ENCODE measurements at places on chromosomes 5 and 9.

DNA sequence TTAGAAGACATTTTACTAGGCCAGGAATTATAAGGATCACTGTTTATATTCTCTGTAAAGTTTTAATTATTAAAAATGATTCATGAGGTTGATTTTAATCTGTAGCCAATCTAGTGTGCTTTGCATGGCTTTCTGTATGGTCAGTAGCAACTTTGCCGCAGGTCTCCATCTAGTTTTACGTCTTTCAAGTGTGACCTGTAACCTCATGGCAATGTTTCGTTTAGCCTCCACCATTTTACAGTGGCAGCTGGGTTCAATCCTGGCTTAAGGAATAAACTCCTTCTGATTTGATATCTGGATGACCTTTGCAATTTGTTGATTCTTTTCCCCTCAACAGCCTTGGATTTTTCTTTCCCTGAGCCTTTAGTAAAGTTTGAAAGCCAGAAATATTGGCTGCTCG lies 434.5 kb upstream of the CDH9 start:
- DNase-seq, result no peak

DNA sequence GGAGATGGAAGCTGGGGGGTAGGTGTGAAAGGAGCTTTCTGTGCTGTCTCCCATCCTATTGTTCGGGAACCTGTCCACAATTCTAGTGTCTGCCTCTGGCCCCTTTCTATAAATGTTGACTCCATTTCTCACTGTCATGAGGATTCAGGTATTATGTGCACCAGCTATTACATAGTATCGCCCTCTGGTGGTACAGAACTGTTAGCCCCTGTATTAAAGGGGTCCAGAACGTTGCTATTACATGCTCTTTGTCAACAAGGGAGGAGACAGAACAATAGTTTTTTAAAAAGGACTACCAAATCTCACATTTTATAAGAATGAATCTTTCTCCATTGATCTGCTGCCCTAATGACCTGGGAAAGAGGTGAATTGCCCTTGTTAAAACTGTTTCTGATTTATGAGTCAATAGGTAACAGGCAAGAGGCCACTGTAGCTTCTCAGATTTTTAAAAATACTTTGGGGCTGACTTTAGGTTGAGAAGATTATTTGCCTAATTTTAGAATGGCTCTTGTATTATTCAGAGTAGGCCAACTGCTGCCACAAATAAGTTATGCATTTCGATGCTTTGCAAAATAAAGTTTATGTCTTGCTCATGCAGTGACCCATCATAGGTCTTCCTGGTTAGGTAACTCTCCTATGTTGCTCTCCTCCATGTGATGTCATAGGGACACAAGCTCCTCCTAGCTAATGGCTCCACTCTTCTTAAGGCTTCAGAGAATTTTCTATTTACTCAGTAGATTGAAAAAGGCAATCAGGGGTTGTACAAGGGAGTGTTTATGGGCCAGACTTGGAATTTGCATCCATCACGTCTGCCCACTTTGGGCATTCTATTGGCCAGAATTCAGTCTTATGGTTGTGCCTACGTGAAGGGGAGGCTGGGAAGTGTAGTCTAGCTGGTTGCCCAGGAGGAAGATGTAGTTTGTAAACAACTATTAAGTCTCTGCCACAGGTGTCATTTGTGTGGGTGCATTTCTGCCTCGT lies 20.8 kb downstream of the DCANP1 start:
- no peak for DNase-seq

- no peak for DNase-seq
Measured at GRCh38 chr5:16345454-16345853, 120.1 kb downstream of the ZNF622 start.

DNA sequence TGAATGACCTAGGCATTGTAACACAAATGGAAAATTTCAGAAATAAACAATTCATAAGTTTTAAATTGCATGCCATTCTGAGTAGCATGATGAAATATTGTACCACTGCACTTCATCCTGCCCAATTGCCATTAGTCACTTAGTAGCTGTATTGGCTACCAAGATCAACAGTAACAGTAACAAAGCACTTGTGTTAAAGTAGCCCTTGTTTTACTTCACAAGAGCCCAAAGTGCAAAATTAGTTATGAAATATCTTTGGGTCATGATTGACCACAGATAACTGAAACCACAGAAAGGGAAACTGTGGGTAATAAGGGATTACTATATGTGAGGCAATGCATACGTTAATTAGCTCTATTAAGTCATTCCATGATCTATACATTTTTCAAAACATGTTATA lies 33.3 kb upstream of the RORB start:
- DNase-seq, result no peak

- no peak for DNase-seq
Measured at GRCh38 chr5:72387985-72388384, 67.8 kb downstream of the PTCD2 start.

DNA sequence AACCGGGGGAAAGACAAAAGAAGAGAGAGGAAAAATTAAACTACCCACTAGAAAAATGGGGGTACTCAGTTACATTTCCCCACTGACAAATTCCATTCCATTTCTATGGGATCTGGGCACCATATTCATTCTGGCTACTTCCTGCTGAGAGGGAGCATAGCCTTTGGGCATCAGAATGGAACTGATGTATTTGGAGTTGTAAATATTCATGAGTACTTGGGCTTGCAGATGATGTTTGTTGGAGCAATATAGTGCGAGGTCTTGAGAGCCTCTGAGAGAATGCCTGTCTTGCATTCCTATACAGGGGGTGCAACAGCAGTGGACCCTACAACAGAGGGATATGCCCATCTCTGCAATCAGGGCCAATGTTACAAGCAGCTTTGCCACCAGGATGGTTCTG lies 16.7 kb downstream of the GMCL2 start:
- no peak for DNase-seq

DNA sequence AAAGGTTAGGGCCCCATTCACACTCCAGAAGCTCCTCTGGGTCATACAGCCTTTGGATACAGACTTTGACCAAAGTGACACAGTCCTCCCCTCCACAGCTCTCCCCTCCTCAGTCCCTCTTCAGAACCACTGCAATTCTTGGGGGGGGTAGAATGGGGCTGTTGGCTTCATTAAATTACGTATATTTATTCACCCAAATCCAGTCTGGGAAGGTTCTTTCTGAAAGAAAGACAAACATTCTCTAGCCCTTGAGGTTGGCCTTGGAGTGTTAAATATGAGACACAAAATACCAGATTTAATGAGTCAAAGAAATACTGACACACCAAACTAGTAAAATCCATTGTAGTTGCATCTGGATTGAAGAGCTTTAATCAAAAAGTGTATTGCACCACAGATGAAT lies 16.1 kb downstream of the ARPC5L start:
- DNase-seq, result no peak

GRCh38 chr9:22175972-22176545 lies 167.0 kb upstream of the CDKN2B start:
- no peak for DNase-seq

DNA sequence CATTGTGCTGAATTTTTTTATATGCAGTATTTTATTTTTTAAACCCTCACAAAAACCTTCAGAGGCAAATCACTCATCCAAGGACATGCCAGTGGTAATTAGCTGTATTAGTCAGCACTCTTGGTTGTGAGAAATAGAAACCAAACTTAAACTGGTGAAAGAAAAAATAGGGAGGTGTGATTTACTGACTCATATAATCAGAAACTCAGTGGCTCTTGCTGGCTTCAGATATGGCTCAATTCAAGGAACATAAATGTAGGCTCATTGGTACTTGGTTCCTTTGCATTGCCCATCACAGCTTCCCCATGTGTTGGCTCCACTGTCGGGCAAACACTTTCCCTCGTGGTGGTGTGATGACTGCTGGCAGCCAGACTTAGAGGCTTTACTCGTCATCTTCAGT lies 497.2 kb downstream of the MAT2B start:
- no peak for DNase-seq

DNA sequence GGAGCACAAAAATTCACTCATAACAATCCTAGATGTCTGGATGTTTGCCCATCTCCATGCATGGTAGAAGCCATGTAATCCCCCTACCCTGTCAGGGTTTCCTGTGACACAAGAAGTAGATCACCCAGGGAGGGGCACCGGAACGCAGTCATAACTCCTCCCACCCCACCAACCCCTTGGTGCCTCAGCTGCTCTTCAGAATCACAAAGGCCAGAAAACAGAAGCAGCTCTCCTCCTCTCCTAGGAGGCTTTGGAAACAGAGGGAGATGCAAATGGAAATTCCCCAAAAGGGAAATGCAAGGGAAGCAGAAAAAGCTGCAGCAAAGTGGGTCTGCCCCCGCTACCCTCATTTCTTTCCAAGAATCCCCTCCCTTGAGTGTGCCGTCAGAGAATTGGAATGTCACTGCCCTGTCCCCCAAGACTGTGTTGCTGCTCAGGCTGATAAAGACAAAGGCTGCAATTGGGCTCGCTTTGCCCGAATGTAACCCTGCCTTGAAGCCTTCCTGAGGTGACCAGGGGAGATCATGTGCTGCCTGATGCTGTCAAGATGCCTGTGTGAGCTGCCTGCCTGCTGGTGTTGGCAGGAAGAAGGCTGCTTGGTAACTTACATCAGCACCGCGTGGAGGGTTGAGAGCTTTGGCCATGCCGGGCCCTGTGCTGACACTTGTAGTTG lies 65.5 kb upstream of the ABCA1 start:
- no peak for DNase-seq

DNA sequence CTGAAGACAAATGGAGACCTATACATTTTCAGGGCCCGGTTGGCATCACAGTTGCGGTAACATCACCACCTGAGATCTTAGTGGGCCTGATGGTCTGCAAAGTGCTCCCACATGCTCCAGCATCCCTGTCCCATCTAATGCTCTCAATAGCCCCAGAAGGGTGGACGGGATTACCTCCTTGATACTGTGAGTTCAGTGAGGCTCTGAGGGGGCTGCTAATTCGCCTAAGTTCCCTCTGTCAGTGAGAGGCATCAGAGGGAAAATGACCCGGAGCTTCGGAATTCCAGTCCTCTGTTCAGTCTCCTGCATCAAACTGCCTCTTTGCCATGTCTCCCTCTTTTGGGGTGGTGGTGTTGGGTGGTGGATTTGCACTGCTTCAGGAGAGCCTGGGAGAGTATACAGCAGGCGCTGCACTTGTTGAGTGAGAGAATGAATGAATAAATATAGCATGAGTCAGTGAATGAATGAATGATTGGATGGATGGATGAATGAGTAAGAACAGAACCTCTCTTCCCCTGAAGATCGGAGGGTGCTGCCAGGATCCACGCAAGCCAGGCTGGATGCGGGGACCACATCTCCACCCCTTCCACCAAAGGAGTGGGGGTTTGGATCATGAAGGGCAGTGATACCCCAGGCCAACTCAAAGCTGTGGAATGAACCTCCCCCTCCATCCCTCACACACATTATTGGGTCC lies 141.0 kb downstream of the GABBR2 start:
- DNase-seq, result no peak

DNA sequence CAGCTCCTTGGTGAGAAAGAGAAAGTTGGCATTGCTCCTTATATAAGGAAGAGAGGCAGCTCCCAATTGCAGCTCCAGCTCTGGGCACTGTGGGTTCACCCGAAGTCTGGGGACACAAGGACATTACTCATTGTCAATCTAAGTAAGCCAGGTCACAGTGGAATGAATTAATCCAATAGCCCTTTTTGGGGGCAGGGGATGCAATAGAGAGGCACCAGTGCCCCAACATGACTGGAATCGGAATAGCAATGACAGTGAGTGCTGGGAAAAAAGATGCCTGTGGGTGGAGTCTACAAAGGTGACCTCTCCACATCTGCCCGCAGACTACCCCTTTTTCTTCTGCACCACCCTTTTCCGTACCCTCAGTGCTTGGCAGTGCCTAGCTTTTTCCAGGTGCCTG lies 11.1 kb upstream of the NEUROG1 start:
- no peak for DNase-seq

DNA sequence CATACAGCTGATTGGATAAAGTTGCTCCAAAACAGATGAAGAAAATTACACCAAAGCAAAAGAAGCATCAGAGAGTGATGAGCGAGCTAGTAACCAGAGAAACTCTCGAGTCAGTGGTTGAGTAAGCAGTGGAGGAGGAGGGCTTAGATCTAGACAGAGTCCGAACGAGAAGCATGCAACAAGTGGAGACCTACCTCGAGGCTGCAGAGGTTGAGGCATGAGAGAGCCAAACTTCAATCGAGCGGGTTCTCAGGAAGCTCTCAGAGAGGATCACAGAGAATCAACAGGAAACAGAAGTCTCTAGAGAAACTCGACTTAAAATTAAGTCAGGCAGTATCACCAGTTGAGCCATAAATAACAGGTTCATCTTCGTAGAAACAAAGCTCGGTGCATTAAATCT lies 6.1 kb downstream of the RUSC2 start:
- no peak for DNase-seq

- DNase-seq, result no peak
Measured at GRCh38 chr9:20604562-20604961, 17.7 kb downstream of the MLLT3 start.

DNA sequence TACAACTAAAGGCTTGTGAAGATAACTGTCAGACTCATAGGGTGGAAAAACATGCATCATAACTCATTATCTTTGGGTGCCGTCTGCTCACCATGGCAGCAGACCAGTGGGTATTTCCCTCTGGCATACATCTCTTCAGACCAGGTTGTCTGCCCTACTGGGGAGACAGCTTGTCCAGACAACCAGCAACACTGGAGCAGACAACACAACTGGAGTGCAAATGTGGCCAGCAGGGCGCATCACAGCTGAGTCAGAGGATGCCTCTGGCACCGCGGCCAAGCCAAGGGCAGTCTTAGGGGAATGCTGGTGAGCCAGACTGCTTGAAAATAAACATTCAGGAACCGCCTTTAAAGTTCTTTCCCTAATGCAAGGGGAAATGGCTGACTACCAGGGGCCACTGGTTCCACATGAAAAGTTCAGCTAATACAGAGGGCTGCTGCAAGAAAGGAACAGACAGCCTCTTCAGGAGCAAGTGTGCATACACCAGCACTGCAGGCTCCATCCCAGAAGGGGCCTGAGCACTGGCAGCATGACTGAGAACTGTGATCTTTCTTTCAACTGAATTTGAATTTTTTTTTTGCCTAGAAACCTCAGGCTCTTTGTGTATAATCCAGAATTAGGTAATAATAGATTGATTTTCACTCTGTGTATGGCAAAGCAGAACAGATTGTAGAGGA lies 77.3 kb downstream of the MAMDC2 start:
- DNase-seq, result no peak

GRCh38 chr5:125298258-125298657 lies 551.8 kb upstream of the ZNF608 start:
- no peak for DNase-seq

- no peak for DNase-seq
Measured at GRCh38 chr9:127449332-127449966, 1.8 kb downstream of the RPL12 start.

DNA sequence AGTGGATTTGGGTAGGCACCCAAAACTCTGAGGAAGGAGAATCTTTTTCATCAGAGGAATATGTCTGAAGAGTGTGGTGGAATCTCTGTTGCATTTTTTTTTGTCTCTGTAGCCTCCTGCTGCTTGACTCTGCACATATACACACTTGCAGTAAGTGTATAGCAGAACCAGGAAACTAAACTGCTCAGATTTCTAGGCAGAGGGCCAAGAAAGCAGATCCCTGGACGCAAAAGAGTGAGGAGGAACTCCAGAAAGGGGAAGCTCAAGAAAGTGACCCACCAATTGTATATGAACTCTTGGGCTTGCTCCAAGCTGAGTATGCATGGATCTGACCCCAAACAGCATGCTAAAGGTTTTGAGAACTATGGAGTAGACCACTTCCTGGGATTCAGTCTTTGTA lies 181.8 kb downstream of the GADD45G start:
- DNase-seq, result no peak

Measured in activated CD8-positive, alpha-beta memory T cell treated with anti-CD3 and anti-CD28 coated beads for 1 hour (primary cell).